ENCODE measurements at places on chromosomes 2 and 18.

DNA sequence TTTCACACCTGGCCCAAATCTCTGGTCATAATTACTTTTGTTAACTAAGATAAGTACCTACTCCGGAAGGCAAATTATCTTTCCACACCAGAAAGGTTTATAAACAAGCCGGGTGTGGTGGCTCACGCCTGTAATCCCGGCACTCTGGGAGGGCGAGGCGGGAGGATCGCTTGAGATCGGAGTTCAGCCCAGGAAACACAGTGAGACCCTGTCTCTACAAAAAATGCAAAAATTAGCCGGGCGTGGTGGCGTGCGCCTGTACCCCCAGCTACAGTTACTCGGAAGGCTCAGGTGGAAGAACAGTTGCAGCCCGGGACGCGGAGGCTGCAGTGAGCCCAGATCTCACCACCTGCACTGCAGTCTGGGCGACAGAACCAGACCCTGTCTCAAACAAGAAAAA lies 2.1 kb downstream of the PUM2 start:
- DNase-seq = no peak

GRCh38 chr2:38485734-38486133 lies 108.7 kb upstream of the ATL2 start:
- no peak for DNase-seq

DNA sequence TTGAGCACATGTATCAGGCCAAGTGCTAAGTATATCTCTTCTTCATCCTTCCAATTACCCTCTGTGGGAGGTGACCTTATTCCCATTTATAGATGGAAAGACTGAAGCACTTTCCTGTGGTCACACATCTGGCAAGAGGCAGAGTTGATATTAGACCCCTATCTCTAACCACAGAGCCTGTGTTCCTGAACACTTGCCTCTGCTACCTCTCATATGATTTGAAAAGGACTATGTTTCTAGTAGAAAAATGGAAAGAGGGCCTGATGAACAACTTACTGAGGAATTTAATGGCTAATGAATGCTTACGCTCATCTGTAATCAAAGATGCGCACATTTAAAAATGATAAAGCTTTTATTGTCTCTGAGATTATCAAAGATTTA lies 46.2 kb upstream of the DYNC2LI1 start:
- DNase-seq = no peak

DNA sequence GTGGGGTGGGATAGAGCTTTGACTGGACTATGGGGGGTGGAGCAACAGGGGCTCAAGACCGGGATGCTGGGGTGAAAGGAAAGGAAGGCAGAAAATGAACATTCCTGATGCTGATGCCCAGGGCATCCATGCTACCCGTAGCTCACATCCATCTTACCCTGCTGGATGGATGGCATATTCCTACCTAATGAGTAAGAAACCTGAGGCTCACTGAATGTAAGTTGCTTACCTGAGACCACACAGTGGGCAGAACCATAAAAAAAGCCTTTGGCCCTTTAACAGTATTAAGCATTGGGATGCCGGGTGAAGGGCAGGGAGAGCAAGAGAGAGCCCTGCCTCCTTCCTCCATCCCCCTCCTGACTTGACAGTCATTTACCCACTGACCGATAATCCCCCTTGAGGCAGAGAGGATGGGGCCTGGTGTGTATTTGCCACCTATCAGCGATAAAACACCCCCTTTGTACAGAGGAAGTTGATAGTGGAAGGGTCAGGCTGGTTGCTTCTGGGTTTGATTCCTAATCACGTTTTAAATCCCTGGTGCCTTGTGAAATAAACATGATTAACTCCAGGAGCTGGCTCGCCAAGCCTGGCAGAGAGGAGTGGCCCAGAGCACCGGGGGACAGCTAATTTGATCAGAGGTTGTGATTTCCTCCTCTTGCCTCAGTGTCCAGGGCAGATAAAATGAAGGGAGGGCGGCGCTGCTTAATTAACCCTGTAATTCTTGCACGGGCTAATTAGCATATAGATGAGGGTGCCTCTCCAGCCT lies 105.9 kb upstream of the HS6ST1 start:
- no peak for DNase-seq

GRCh38 chr2:26740890-26741302 lies 23.2 kb upstream of the SLC35F6 start:
- DNase-seq = no peak

DNA sequence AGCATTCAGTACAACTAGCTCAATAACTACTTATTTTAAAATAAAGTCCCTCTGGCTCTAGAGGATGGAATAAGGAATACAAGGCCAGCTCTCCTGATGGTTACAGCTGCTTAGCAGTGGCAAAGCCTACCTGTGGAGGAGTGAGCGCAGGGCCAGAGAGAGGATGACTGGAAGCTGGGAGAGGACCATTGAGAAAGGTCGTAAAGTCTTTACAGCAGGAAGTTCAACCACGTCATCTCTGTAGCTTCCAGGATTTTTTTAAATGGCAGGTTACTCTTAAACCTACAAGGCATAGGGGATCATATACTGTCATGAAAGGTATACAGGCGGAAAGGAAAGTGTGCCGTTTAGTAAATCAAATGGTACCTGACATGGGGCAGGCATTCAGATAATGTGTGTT lies 26.3 kb downstream of the ANXA4 start:
- no peak for DNase-seq

DNA sequence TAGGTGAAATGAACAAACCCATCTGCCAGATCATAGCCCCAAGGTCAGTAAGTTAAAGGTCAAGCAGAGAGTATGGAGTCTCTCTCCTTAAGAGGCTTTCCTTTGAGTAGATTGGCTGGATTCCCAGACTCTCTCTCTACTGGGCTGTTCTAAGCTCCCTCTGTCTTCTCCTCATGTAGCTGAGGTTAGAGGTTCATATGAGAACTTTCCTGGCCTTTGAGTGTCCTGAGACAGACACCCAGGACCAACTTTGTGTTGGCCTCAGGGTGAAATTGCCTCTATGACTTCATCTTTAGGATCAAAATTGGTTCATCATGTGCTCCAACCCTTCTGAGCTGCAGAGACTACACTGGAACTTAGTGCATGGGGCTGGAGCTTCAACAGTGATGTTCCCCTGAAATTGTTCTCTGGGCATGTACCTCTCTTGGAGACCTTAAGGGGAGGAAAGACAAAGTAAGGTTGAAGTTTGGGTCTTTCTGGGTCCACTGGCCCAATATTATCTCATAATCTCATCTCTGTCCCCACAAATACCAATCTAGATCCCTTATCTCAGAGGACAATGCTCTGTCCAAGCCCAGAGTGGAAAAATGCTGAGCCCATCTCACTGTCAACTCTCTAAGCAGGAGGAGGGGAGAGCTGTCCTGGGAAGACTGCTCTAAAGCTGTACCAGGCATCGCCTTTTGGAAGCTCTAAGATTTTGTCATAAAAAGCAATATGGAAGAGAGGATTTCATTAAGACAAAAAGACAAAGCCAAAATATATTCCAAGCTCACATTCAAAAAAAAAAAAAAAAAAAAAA lies 177.3 kb upstream of the ARL4C start:
- no peak for DNase-seq

DNA sequence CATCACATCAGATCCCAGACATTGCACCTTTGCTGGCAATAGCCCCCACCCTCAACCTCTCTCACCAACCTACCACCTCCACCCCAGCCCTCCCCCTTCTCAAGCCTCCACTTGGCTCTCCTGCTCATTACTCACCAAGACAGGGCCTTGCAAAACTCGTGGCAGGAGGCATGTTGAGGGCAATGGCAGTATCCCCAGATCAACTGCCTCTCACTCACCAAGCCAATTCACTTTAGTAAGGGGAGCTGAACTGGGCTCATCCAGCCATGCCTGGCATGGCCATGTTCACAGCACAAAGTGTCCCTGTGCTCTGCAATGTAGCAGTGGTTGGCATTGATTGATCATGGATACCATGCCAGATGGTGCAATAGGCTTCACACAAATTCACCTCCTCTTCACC lies 46.3 kb upstream of the TEX51 start:
- DNase-seq = no peak
